Effector CD8-positive, alpha-beta T cell (primary cell): ENCODE measurements at places on chromosomes 16 and 17.

DNA sequence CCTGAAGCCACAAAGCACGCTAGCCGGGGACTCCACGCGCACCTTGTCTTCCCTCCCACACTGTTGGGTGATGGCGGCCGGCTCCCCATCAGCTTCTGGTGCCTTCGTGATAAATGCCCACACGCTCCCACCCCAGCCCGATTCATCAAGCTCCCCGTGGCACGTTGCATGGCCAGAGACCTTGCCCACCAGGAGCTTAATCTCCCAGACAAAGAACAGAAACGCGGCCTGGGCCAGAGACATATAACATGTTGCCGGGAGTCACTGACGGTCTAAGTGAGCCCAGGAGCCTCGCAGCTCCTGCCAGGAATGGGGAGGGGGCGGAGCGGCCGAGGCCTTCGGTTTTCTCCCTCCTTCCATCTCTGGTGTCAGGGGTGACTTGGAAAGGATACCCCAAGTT lies 93.1 kb downstream of the SDK2 start:
- DNase-seq, result no peak

DNA sequence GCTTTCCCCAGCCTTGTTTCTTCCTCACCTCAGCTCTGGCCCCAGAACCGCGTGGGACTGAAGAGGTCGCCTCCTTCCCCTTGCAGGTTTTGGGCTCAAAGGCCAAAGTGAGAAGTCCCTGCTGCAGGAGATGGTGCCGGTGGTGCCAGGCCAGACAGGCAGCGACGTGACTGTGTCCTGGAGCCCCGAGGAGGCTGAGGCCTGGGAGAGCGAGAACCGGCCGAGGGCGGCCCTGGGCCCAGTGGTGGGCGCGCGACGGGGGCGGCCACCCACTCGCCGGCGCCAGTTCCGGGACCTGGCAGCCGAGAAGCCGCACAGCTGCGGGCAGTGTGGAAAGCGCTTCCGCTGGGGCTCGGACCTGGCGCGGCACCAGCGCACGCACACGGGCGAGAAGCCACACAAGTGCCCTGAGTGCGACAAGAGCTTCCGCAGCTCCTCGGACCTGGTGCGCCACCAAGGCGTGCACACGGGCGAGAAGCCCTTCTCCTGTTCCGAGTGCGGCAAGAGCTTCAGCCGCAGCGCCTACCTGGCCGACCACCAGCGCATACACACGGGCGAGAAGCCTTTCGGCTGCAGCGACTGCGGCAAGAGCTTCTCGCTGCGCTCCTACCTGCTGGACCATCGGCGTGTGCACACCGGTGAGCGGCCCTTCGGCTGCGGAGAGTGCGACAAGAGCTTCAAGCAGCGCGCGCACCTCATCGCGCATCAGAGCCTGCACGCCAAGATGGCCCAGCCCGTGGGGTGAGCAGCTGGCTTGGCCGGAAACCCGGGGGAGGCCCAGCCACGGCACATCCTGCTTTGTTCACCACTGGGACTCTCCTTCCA lies 6.0 kb downstream of the ZNF213 start:
- no peak for DNase-seq

GRCh38 chr16:57577691-57578224 lies 35.3 kb downstream of the ADGRG5 start:
- DNase-seq, result no peak

DNA sequence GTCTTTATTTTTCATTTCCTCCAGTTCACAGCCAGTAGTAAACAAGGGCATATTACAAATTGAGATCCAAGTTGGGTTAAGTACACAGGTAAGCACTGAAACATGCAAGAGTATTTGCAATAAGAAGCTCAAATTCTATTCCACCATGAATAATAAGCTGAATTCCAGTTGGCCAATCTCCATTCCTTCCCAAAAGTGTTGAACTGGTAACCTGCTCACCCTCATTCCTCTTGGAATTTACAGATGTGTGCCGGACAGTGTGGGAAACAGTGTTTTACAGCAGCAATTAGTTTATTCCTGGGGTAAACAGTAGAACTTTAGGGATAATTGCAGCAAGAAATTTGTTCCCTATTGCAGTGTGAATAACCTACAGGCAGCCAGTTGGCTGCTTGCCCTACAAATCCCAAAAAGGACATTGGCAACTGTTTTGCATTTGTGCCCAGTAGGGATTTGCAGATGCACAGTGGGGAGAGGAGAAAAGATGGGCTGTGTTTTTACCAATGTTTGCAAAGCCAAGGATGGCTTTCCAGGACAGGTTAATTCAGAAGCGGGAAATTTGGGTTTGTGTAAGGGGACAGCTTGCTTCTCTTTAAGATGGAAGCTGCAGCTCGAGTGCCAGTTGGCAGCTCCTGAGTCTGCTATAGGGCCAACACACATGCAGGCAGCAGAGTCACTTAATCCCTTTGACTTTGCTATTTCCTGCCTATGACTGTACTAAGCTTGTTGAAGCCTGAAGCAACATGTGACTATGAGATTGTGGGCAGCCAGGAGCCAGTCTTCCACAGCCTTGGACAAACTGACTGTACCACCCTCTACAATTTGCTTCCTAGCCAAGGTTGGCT lies 318.9 kb downstream of the MAP2K6 start:
- DNase-seq, result no peak

- no peak for DNase-seq
These were observed 141.8 kb downstream of the KATNIP start for GRCh38 chr16:27691721-27692120.

GRCh38 chr16:30937692-30938091 lies 11.2 kb upstream of the ORAI3 start:
- no peak for DNase-seq

GRCh38 chr16:17512636-17513220 lies 42.0 kb upstream of the XYLT1 start:
- DNase-seq, result no peak

GRCh38 chr16:17748044-17748719 lies 277.4 kb upstream of the XYLT1 start:
- DNase-seq, result no peak

- DNase-seq, result no peak
These were observed 36.1 kb downstream of the HIC1 start for GRCh38 chr17:2090804-2091534.

DNA sequence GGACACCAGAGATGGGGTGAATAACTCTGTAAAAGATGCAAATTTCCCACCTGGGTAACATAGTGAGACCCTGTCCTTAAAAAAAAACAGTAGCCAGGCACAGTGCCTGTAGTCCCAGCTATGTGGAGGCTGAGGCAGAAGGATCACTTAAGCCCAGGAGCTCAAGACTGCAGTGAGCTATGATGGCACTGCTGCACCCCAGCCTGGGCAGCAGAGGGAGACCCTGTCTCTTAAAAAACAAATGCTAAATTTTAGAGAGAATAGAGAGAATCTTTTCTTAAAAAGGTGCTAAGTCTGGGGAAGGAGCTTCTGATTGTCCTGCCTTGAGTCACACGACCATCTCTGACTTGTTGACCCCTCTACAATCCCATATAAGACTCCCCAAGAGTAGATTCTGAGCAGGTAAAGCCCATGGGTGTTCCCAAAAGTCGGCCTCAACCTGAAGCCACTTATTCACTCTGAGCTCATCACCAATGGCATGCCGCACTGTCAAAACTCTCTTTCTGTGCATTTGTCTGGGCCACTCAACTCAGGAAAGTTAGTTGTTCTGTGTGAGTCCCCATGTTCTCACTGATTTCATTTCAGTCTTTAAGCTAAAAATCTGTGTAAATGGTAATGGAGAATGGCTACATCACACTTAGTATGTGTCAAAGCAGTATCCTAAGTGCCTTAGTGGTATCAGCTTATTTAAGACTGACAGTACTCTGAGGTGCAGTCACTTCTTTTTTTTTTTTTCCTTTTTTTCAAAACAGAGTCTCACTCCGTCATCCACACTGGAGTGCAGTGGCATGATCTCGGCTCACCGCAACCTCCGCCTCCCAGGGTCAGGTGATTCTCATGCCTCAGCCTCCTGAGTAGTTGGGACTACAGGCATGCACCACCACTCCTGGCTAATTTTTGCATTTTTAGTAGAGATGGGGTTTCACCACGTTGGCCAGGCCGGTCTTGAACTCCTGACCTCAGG lies 41.6 kb downstream of the PRKCB start:
- no peak for DNase-seq

- peak; percentile 7 for DNase-seq
These were observed 62.9 kb downstream of the SMURF2 start for GRCh38 chr17:64599187-64599676.

DNA sequence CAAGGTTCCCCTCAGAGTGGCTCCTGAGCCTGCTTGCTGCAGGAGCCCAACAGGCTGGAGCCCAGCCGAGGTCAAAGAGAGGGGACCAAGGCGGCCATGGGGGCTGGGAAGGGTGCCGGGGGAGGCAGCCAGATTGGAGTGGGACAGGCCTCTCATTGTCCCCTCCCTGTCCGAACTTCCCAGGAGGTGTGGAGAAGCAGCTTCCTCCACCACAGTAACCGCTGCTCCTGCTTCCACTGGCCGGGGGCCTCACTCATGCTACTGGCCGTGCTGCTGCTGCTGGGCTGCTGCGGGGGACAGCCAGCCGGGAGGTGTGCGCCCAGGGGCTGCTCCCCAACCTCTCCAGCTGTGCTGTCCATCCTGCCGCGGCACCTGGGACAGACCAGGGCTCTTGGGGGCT lies 29.3 kb downstream of the TMEM94 start:
- DNase-seq, result no peak

DNA sequence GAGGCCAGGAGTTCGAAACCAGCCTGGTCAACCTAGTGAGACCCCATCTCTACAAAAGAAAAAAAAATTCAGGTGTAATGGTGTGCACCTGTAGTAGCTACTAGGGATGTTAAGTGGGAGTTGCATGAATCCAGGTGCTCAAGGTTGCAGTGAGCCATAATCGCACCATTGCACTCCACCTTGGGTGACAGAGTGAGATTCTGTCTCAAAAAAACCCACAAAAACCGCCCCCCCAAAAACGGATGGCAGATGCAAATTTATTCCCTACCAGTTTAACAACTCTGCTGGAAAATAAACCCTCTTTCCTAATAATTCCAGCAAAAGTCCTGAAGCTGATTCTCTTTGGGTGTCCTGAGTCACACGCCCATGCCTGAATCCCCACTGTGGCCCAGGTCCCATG lies 140.3 kb downstream of the PRKCB start:
- DNase-seq, result no peak

GRCh38 chr17:83186226-83186625 lies 106.8 kb downstream of the METRNL start:
- DNase-seq, result no peak

- DNase-seq, result no peak
These were observed 19.1 kb downstream of the ITPRIPL2 start for GRCh38 chr16:19132898-19133297.

GRCh38 chr16:16137110-16137509 lies 86.2 kb downstream of the ABCC6 start:
- no peak for DNase-seq

GRCh38 chr16:8713635-8714172 lies 39.3 kb downstream of the ABAT start:
- DNase-seq, result no peak

- no peak for DNase-seq
These were observed 44.4 kb downstream of the SEC14L1 start for GRCh38 chr17:77185137-77185536.

DNA sequence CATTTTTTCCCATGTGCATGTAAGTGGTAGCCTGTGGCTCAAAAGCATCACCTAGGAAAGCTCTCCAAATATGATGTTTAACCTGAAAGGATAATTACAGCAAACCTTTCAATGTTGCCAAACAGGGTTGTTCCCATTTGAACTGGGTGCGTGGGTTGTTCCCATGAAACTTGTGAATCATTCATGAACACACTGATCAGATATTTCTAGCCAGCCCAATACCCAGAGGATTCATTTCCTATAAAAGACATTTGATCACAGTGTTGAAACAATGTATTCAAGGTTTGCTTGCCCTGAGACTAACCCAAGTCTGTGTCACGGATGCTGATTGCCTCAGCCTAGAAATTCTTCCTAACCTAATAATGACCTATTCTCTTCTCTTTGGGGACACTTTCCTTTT lies 12.9 kb downstream of the KRT39 start:
- DNase-seq, result no peak

DNA sequence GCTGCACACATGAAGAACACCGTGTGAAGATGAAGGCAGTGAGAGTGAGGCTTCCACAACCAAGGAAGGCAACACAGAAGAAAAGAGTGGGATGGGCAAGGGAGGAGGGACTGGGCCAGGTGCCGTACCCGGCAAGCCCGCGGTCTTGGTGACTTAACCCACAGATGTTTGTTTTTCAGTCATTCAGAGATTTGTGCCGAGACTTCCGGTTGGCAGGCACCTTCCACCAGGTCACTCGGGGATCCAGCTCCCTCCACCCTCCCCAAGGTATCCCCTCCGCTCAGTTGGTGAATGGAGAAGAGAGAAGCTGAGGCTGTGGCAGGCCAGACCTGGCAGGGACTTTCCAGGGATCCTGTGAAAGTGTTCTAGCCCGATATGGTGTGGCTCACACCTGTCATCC lies 4.9 kb upstream of the KREMEN2 start:
- no peak for DNase-seq

DNA sequence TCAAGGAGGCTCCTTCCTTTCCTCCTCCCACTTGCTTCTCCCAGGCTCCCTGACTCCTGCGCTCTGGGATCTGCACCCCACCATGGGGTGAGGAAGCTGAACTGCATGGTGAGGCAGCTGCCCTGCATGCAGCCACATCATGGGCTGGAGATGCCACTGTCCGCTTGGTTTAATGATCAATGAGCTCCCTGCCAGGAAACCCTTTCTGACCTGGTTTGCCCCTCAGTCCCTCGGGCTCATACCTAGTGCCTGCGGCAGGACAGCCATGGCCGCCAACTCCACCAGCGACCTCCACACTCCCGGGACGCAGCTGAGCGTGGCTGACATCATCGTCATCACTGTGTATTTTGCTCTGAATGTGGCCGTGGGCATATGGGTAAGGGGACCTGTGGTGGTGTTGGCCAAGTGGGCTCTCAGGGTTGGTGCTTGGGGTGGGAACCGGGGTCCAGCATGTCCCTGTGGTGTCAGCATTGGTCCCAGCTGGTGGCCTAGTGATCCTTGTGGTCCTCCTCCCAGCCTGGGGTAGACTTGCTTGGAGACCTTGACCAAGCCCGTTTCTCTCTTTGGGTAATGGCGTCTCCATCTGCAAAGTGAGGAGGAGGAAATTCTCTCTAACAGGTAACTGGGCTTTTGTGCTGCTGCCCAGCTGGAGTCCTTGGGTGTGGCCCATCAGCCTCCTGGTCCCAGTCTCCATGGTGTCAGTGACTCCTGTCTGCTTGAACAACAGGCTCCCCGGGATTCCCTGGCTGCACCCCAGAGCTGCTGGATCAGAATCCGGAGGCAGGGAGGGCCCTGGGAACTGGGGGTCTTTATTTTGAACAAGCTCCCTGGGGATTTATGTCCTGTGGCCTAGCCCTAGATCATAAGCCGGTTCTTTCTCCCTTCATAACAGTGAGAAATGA lies at the start of gene SLC5A10:
SLC5A10 (plus strand) TSS at position 225 of the 902 bp plus-strand sequence; CDS start at position 266, 41 bp downstream.
- DNase-seq, result no peak

GRCh38 chr17:4073983-4074830 lies 68.6 kb downstream of the ZZEF1 start:
- no peak for DNase-seq

- peak; percentile 12 for DNase-seq
These were observed 5.8 kb upstream of the OGFOD3 start for GRCh38 chr17:82424001-82424862.

GRCh38 chr16:66891797-66892196 lies 11.5 kb downstream of the PDP2 start:
- no peak for DNase-seq
